ENCODE measurements at places on chromosomes 12 and 14. TPM values are rescaled to one million over a fixed set of nuclear protein-coding genes. Genes with fewer than 3 reads are reported as not detected.

DNA sequence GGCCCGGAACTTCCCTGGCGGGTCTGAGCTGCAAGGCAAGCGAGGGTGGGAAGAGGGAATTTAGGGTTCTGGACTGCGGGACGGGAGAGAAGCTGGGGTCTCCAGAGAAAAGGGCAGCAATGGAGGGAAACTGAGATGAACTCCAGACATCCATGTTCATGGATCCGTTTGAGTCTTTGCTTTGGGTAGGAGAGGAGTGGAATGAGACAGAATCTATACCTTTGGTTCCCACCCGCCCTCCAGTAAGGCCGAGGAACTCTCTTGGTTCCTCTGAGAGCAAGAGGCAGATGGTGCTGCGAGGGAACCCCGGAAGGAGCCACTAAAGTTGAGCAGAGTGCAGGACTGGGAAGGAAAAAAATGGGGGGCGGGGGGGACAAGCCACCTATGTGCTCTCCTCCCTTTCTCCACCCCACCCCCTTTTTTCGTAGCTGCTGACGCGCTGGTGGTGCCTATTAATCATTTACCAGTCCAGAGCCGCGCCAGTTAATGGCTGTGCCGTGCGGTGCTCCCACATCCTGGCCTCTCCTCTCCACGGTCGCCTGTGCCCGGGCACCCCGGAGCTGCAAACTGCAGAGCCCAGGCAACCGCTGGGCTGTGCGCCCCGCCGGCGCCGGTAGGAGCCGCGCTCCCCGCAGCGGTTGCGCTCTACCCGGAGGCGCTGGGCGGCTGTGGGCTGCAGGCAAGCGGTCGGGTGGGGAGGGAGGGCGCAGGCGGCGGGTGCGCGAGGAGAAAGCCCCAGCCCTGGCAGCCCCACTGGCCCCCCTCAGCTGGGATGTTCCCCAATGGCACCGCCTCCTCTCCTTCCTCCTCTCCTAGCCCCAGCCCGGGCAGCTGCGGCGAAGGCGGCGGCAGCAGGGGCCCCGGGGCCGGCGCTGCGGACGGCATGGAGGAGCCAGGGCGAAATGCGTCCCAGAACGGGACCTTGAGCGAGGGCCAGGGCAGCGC is 1.2 kb downstream of the SSTR1 start:
- DNase-seq: no peak

- no peak for DNase-seq
Measured at GRCh38 chr14:85788470-85789233, 258.7 kb downstream of the FLRT2 start.

- DNase-seq: no peak
Measured at GRCh38 chr14:29814156-29815015, 113.3 kb downstream of the PRKD1 start.

- DNase-seq: no peak
Measured at GRCh38 chr14:91047174-91047753, 13.2 kb downstream of the RPS6KA5 start.

DNA sequence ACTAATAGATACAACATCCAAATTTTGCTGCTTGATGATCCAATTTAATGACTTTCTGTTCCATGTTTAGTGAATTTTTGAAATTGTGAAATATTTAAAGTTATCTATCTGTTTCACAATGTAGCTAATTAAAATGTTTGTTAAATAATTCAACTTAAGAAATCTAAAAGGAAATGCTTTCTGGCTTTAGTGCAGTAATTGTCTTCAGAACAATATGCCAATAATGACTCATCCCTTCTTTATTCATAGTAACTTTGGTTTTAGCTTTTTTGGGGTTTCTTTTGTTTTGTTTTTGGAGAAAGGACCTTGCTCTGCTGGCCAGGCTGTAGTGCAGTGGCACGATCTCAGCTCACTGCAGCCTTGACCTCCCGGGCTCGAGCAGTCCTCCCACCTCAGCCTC is 479.2 kb upstream of the RGS6 start:
- DNase-seq: no peak

GRCh38 chr14:50319721-50320120 is 7.6 kb downstream of the DMAC2L start:
- no peak for DNase-seq

- no peak for DNase-seq
Measured at GRCh38 chr12:57732726-57733593, 5.6 kb downstream of the AGAP2 start.

DNA sequence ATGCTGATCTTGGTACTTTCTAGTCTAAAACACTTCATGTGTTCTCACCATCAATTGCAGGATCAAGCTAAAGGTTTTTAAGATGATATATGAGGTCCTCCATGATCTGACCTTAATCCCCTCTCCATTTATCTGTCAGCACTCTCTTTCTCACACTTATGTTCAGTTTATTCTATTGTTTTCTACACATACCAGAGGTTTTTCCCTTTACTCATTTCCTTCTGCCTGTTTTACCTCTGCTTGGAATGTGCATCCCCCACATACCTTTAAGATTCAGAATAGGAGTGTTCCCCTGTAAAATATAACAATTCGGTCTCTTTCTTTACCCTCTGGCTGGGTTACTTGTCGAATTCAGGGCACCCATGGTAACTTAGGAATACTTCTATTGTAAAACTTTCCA is 219.1 kb upstream of the PKP2 start:
- DNase-seq: no peak

Gene TMEM253
- polyA plus RNA-seq: 0.90 TPM

DNA sequence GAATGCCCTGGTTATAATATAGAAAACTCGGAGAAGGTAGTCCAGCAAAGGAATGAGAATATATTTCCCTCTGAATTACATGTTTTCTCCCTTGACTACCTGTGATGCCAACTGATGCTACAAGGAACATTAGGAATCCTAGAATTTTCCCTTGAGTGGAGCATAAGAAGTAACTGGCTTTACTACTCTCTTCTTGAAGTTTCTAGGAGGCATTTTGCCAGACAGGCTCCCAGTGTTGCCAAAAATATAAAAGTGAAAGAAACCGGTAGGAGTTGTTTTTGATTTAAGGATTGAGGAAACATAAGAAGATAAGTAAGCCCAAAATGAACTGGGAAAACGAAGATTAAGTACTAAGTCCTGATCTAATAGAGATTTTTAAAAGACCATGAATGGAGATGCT is 693.4 kb downstream of the NOVA1 start:
- no peak for DNase-seq

Measured in left renal pelvis (tissue), 4 donors.